Hematopoietic multipotent progenitor cell treated with erythropoietin and hydrocortisone succinate and interleukin-3 and kit ligand, for 8 days (in vitro differentiated cells): ENCODE measurements at places on chromosomes 5 and 9.
A peak's percentile ranks its signal among the peaks of the same experiment; 100 is the strongest.

DNA sequence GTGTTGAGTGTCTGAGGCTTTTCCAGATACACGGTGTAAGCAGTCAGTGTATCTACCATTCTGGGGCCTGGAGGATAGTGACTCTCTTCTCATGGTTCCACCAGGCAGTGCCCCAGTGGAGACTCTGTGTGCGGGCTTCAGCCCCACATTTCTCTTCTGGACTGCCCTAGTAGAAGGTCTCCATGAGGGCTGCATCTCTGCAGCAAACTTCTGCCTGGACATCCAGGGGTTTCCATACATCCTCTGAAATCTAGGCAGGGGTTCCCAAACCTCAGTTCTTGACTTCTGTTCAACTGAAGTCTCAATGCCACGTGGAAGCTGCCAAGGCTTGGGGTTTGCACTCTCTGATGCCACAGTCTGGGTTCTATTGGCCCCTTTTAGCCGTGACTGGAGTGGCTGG lies 256.6 kb upstream of the ITGA1 start:
- no peak for DNase-seq

GRCh38 chr9:2964470-2964869 lies 120.6 kb upstream of the PUM3 start:
- no peak for DNase-seq

GRCh38 chr5:10498350-10498749 lies 56.7 kb downstream of the ROPN1L start:
- DNase-seq, result no peak

GRCh38 chr5:915946-916345 lies 23.3 kb downstream of the TRIP13 start:
- no peak for DNase-seq

DNA sequence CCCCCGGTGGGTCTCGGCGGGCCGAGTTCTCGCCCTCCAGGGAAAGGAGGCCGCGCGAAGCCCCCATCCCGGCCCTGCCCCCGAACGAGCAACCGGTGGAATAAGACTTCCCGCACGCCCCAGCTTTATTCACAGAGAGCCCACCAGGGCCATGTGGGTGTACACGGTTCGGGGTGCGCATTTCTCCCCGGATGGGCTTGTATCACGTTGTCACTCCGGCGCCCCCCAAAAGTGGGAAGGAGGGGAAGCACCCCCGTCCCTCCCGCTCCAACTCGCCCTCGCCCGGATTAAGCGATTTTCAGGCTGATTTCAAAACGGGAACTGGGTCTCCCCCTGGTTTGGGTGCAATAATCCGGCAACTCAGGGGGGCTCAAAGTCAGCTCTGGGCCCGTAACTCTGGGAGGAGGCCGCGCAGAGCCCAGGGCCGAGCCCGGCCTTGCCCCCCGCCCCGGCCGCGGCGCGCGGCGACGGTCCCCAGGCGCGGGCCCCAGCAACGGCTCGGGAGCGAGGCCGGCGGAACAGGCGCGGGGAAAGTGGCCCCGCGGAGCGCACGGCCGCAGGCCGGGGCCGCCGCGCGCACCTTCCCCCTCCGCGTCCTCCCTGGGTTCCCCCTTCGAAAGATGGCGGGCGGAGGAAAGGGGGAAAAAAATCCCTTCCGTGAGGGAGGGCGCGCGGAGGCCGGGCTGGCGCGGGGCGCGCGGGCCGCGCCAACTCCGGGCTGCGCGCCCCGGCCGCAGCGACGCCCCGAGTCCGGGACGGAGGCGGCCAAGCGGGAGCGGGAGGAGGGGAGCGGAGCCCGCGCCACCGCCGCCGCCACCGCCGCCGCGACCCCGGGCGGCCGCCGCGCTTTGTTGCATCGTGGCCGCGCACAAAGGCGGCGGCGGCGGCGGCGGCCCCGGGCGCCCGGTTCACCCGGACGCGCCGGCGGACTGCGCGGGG lies 644 bp downstream of the BRD3 start:
- peak; percentile 31 for DNase-seq

GRCh38 chr5:164000819-164001218 lies 495.4 kb downstream of the MAT2B start:
- DNase-seq, result no peak

DNA sequence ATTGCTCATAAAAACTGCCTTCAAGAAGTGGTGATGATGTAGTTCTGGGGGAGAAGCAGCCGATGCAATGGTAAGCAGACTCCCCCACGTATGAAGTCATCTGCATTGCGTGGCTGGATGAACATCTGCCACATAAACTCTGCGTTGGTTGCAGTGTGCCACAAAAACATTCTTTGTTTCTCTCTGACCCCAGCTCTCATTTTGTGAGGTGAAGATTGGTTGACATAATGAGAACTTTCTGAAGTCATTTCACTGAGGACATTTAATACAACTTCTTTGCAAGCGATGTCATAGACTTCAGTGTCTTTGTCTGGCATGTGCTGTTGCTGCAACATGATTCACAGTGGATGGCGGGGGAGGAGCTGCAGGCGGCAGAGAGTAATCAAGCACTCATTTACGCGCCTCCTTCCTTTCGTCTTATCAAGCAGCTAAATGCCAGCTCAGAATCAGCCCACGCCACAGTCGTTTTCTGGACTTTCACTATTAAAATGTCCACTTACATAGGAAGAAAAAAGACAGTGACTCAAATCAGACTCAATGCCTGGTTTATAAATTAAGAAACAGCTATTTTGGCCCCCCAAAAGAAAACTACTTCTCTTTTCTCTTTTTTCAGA lies 91.5 kb upstream of the NFIL3 start:
- DNase-seq, result peak; percentile 3

DNA sequence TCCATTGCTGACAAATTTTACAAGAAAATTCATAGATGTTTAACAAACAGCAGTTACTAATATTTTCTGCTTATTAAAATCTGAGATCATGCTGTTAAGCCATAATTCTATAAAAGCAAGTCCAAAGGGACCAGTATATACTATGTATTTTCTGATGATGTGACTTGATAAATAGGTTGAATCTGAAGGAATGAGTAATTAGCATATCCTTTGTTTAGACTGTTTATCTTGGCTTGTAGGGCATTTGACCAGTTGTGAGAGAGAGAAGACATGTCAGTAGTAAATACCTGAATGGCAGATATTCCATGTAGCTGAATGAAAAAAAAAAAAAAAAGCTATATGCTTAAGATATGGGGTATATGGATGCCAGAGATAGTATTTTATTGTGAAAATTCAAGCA lies 14.6 kb downstream of the CPEB4 start:
- no peak for DNase-seq

DNA sequence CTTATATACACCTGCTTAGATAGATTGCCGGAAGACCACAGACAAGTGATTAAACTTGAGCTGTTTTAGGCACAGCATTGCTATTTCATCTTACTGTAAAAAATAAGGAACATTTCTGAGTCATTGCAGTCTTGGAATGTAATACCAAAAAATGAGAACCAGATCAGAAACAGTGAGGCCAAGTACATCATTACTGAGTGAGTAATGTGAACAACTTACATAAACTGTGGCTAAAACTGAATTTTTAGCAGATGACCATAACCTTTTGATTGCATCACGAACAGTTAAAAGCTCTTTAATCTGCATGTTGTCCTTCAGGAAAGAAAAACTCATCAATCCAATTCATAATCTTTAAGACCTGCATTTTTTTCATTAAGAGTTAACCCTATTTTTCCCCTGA lies 157.1 kb upstream of the FGF10 start:
- DNase-seq, result no peak

- peak; percentile 17 for DNase-seq
Measured at GRCh38 chr9:95461448-95462248, 55.1 kb downstream of the PTCH1 start.

DNA sequence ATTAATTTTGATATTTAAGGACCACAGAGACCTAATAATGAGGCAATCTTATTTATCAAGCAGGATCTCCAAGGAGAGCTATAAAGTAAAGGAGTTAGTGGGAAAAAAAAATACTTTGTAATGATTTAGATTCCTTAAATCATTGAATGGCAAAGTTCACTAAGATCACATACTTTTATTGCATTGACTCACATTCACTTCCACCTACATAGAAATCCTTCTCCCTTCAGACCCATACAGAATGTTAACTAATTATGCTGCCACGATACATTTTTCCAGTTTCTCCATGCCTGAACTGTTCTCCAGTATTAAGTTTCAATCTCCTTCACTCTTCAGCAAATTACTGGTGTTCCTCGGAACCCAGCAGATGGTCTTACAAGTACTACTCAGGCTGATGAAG lies 388.7 kb downstream of the EFNA5 start:
- no peak for DNase-seq

DNA sequence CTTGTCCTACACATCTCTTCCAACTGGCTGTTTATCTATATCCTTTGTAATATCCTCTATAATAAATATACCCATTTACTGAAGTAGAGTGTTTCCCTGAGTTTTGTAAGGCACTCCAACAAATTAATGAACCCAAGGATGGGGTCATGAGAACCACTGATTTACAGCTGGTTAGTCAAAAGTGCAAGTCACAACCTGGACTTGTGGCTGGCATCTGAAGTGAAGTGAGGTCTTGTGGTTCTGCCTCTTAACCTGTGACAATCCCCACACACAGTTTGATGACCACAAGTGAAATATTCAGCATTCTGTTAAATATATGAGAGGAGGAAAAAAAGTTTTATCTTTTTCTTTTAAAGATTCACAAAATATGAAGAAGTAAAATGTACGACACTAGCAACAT lies 126.1 kb downstream of the NR2F1-AS1 start:
- no peak for DNase-seq

- no peak for DNase-seq
Measured at GRCh38 chr5:66661149-66661548, 65.0 kb downstream of the MAST4 start.

- DNase-seq, result no peak
Measured at GRCh38 chr5:104345222-104346016, 782.8 kb upstream of the NUDT12 start.

DNA sequence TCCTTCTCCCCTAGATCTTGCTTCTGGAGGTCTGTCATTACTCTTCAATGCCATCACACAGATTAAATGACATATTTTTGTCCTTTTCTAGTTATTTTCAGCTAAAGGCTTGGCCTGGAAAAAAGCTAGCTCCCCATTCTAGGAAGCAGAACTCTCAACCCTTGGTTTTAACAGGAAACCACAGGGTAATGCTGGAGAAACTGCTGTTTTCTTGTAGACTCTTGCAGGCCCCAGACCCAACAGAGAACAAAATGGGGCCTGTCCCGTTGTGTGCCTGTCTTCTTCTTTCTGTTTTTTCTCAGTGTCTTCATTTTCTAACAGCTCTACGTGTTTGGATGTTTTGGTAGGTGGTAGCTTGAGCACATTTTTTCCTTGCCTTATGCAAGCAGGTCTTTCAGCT lies 21.5 kb downstream of the DCANP1 start:
- peak; percentile 21 for DNase-seq

DNA sequence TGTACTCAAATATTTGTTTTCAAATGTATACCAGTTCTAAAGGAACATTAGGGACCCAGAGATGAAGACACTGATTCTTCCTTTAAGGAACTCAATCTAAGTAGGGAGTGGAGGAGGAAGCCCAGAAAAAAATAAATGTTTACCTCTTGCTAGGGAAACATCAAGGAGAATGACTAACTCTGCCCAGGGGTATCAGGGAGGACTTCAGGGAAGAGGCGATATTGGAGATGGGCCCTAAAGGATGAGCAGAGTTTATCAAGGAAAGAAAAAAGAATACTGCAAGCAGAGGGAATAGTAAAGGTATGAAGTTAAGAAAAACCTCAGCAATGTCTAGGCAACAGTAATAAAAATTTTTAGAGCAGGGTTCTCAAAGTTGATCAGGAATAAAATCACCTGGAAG lies 16.4 kb downstream of the FBXW2 start:
- DNase-seq, result no peak

GRCh38 chr5:177015156-177015555 lies 7.3 kb upstream of the ZNF346 start:
- DNase-seq, result no peak

- DNase-seq, result no peak
Measured at GRCh38 chr5:98103807-98104206, 669.7 kb upstream of the RGMB start.

DNA sequence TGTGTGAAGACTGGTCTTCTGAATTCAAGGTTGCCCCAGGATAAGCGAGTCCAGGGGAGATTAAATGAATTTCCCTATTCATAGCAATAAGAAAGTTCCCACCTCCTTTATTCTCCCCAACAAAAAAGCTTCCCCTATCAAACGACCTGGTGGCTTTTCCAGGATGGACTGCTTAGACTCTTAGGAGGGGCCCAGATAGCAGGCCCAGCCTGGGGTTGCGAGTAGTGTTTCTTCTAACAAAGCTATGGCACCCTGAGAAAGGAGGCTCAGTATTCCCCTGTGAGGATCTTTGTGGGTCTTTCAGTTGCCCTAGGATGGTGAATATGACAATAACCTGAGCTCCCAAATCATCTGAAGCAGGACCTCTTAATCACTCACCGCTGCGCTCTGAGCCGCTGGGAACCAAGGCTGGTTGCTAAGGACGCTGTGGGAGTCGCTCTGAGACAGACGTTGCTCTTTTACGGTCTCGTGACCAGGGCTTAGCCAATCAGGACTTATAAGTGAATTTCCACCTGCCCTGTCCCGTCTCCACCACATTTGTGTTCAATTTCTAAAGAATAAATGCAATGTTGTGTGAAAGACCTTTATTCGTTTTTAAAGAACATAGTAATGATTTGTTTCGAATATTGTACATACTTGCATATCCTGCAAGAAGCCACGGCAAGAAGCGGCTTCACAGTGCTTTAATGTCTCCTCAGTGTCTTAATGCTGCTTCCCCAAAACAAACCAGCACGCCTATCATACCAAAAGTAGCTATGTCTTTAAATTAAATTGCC lies at the start of gene TMEM232:
TMEM232 (minus strand) TSS at position 423 of the 776 bp plus-strand sequence. CDS start 59,319 bp downstream, outside the sequence.
- peak; percentile 90 for DNase-seq

GRCh38 chr5:17267106-17267505 lies 49.7 kb downstream of the BASP1 start:
- DNase-seq, result no peak

GRCh38 chr5:60299944-60300343 lies 400.0 kb downstream of the DEPDC1B start:
- no peak for DNase-seq

GRCh38 chr9:132412089-132412488 lies 2.1 kb downstream of the CFAP77 start:
- peak; percentile 35 for DNase-seq

DNA sequence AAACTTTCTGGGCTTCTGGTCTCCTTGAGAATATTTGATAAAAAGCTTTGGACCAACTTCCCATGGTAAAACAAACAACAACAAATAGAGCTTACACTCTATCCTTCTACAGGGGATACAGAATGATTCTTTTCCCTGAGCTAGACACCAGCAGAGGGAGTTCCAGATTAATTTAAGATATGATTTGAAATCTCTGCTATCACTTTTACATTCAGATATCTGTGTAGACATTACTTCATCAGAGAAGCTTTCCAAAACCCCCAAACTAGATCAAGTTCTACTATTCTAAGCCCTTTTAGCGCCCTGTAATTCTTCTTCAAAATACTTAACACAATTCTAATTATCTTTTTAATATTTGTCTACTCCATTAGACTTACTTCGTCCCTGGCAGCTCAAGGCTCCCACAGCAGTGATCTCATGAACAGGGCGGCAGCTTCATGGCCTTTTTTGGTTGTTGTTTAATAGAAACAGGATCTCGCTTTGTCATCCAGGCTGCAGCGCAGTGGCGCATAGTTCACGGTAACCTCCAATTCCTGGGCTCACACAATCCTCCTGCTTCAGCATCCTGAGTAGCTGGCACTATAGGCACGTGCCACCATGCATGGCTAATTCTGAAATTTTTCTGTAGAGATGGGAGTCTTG lies 955 bp upstream of the GALNT12 start:
- no peak for DNase-seq
